WTC11 (cell line): ENCODE measurements at places on chromosomes 1 and 21.

- peaks cover 31% of the 10 kb centered on the region for H3K36me3 ChIP-seq
- no peak overlapping the region for H3K27ac ChIP-seq
- H3K4me1 ChIP-seq = no peaks in the 10 kb centered on the region
- no peaks in the 10 kb centered on the region for H3K27me3 ChIP-seq
- no peak overlapping the region for H3K4me3 ChIP-seq
These were observed 49.1 kb downstream of the DSCAM start for GRCh38 chr21:40797891-40798290.

DNA sequence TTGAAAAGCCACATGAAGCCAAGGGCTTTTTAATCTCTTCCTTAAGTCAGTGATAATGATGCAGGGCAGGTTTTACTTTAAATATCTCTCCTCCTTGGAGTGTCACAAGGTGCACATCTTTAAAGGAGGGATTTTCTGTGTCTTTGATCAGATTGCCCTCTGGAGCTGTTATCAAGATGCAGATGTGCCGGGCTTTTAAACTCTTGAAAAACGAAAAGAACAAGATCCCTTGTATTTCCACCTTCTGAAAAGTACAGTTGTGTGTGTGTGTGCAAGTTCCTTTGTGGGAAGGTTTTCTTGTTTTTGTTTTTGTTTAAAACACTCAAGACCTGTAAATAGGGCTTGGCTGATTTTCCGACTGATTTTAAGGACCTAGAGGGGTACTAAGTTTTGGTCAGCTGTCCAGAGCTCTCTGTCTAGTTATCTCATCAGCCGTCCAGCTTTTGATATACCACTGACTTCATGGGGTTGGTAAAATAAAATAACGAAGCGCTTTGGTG is 1.6 kb downstream of the MARK1 start:
- DNase-seq = no peak
- H3K27me3 ChIP-seq = peaks cover 11% of the 10 kb centered on the region
- no peak overlapping the region for H3K27ac ChIP-seq
- H3K4me3 ChIP-seq = peak overlapping the region; percentile 93

GRCh38 chr1:202192770-202193613 is 607 bp upstream of the LGR6 start:
- H3K36me3 ChIP-seq = no peaks in the 10 kb centered on the region
- peaks cover 38% of the 10 kb centered on the region for H3K27me3 ChIP-seq
- H3K4me1 ChIP-seq = peaks cover 3% of the 10 kb centered on the region
- no peak overlapping the region for H3K27ac ChIP-seq
- H3K4me3 ChIP-seq = peak overlapping the region; percentile 77
- peak; percentile 89 for DNase-seq

DNA sequence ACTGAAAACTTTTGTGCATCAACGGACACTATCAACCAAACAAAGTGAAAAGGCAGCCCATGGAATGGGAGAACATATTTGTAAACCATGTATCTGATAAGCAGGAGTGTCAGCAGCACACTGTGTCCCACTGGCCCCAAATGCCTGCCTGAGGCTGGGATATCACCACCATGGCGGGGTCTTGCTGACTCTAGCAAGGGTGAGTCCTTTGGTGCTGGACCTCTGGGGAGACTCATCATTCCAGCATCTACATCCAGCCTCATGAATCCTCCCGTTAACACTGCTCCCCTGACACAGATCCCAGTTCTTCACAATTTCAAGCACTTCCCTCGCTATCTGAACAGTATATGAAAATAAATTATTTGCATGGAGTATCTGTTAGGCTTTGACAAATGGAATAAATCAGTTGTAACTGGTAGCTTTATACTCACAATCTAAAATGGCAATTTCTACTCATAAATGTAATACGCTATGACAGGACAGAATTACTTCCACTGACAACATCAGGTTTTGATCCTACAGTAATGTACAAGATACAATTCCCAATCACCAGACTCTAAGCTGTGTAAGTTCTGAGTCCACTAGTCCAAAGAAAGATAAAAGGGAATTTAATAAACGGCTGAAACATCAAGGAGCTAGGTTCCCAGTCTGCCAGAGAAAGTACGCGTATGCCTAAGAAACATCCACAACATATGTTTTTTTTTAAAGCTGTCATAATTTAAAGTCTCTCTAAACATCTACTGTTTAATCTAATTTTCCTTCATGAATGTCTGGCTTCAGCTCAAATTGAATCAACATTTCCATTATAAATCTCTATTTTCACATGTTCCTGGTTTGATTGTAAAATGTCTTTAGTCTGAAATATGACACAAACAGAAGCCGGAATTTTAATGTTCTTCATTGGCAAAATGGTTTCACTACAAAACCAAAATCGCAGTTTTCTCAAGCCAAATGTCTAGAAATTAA is 95.1 kb downstream of the SIPA1L2 start:
- H3K36me3 ChIP-seq = no peaks in the 10 kb centered on the region
- H3K27ac ChIP-seq = no peak overlapping the region
- no peaks in the 10 kb centered on the region; the same call in 1 of the 2 replicates for H3K27me3 ChIP-seq

DNA sequence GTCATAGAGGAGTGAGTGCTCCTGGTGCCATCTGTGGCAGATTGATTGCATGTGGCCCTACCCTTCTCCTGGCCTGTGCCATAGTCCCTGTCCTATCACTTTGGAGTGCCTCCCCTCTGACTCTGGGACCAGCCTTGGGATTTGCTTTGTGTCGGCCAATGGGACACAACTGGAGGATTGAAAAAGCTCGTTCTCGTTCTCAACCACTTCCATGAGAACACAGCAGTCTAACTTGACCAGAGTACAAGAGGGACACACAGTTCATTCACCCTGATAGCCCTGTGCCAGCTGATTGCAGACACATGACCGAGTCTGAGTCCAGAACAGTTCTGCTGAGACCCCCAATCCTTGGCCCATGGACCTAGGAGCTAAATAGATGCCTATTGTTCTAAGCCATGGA is 47.8 kb downstream of the C1orf198 start:
- H3K27ac ChIP-seq = no peak overlapping the region
- H3K4me3 ChIP-seq = no peak overlapping the region
- H3K27me3 ChIP-seq = peaks cover 5% of the 10 kb centered on the region; the same call in 1 of the 2 replicates
- no peak for DNase-seq
- no peaks in the 10 kb centered on the region for H3K36me3 ChIP-seq

DNA sequence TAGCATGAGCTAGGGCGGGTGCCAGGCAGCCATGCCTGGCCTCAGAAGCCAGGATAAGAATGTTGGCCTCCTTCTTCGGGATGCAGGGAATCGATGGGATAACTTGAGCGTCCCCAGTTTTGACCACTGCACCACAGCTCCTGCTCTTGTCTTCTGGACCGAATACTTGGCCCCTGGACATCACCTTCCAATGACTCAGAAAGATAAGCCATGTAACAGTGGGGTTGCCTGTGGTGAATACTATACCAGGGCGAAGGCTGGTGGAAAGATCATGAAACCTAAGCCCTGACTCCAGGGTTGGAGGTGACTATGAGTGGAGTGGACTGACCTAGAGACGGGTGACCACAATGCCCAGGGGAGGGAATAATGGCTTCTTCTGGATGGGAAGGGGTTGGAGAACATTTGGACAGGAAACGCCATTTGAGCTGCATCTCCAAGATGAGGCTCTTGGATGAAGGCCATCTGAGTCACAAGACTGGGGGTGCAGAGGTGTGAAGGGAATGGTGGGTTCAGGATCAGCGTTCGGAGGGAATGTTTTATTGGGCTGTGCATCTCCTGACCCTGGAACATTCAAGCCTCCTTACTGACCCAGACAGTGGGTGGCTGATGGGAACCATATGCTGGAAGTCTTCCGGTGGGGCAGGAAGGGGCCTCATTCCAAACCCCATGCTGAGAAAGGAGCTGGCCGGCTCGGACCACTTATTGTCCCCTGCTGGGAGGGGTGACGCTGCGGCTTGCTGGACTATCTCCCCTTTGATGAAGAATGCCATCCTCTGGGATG is 18.5 kb upstream of the KCNE2 start:
- H3K36me3 ChIP-seq = no peaks in the 10 kb centered on the region
- DNase-seq = no peak
- peaks cover 3% of the 10 kb centered on the region; the same call in 1 of the 2 replicates for H3K27me3 ChIP-seq
- H3K4me1 ChIP-seq = no peaks in the 10 kb centered on the region

DNA sequence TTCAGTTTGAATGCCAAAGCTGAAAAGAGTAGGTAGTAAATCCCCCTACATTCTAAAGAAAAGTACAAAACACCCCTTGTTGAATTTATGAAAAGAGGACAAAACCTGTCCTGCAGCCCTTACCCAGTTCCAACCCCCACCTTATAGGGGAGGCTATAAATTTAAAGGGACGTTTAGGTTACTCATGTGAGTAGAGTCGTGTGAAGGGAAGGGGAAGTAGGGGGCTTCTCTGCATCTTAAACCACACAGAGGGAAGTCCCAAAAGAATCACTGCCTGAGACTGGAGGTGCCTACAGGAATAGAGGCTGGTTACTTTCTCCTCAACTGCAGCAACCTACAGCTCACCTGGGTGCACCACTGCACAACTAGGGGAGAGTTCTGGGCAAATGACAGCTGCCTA is 36.7 kb upstream of the KIRREL1 start:
- no peaks in the 10 kb centered on the region for H3K36me3 ChIP-seq
- no peak overlapping the region for H3K27ac ChIP-seq
- H3K27me3 ChIP-seq = peaks cover 5% of the 10 kb centered on the region
- DNase-seq = no peak
- no peaks in the 10 kb centered on the region for H3K4me1 ChIP-seq

- no peaks in the 10 kb centered on the region for H3K36me3 ChIP-seq
- no peak overlapping the region for H3K4me3 ChIP-seq
- peaks cover 13% of the 10 kb centered on the region for H3K27me3 ChIP-seq
- no peak for DNase-seq
- H3K27ac ChIP-seq = no peak overlapping the region
- H3K4me1 ChIP-seq = peaks cover 5% of the 10 kb centered on the region; the same call in 1 of the 2 replicates
These were observed 30.6 kb upstream of the BMP8B start for GRCh38 chr1:39819091-39819812.

DNA sequence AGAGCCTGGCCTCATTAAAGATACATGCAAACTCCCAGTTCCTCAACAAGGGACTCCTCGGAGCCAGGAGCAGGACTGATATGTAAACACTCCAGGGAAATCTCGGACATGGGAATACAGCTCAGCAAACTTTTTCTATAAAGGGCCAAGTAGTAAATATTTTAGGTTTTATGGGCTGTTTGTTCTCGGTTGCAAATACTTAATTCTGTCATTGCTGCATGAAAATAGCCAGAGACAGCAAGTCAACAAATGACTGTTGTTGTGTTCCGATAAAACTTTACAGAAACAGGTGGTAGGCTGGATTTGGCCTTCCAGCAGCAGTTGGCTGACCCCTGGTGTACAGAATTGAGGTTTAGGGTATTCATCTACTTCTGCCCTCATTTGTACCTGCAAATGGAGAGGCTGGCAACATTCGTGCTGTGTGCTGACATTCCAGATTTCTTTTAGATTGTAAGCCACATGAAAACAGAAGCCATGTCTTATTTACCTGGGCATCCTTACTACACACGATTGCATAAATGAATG is 360.3 kb downstream of the NTNG1 start:
- H3K4me3 ChIP-seq = no peak overlapping the region
- no peaks in the 10 kb centered on the region for H3K36me3 ChIP-seq
- no peaks in the 10 kb centered on the region for H3K4me1 ChIP-seq
- H3K27ac ChIP-seq = no peak overlapping the region

GRCh38 chr1:10122926-10123325 is 87.4 kb upstream of the KIF1B start:
- H3K27me3 ChIP-seq = no peaks in the 10 kb centered on the region
- no peak overlapping the region for H3K4me3 ChIP-seq
- H3K4me1 ChIP-seq = no peaks in the 10 kb centered on the region
- peaks cover 33% of the 10 kb centered on the region for H3K36me3 ChIP-seq
- no peak for DNase-seq
